ENCODE measurements at places on chromosomes 1 and 21.

DNA sequence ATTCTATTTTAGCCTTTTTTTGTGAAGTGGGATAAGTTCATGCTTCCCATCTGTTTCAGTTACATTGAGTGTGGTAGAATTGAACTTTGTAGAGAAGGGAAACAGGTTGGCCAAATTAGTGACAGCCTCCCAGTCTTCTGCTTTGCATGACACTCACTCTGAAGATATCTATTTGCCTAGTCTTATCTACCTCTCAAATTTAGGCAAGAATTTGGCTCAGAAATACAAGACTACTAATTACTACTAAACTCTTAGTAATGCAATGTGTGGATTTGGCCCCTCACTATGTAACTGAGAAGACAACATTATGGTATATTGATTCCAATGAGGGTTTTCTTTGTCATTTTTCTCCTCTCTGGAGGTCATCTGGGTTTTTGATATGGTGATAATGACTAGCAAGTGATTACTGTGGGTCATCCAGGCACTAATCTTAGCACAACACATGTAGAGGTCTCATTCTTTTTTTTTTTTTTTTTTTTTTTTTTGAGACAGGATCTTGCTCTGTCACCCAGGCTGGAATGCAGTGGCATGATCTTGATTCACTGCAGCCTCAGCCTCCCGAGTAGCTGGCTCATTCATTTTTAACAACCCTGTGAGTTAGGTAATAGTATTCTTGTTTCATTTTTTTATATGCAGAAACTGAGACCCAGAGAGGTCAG, 6.3 kb downstream of the FAM20B start:
- no peak for DNase-seq

DNA sequence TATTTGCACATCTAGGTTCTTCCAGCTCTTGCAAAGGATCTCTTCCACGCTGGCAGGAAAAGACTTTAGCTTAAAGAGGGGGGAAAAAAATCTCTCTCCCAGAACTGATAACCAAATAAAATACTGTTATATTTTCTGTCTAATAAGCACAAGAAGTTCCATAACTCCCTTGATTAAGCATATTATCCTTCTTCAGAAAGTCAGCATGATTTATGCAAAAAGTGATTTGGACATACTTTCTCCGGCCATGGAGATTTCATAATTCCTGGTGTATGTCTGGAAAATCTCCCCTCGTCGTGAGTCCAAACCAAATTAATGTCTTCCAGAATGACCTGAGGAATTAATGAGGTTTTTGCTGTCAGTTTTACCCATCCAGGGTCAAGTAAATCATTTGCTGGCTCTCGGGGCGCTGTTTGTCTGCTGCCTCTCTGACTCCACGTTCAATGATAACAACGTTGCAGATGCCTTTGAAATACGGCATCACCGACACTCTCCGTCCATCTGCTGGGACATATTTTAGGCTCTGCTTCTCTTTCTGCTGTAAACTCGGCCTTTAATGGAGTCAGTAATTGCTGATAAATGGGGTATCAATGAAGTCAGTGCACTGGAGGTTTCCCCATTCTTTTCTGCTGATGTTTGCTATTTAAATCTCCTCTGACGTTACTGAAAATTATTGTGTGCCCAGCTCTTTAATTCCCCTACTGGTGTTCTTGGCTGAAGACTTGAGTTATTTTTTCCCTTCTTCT, 112.9 kb downstream of the HLX start:
- no peak for DNase-seq

GRCh38 chr1:93322349-93322748, 23.4 kb upstream of the DR1 start:
- DNase-seq, result no peak

- DNase-seq, result no peak
These were observed 23.4 kb upstream of the ARF1 start for GRCh38 chr1:228058949-228059633.

- DNase-seq, result no peak
These were observed 4.4 kb downstream of the CLDN19 start for GRCh38 chr1:42735477-42736105.

- no peak for DNase-seq
These were observed 27.5 kb upstream of the CD1D start for GRCh38 chr1:158153179-158153578.

GRCh38 chr1:231855926-231856325, 229.3 kb downstream of the DISC1 start:
- DNase-seq, result no peak

DNA sequence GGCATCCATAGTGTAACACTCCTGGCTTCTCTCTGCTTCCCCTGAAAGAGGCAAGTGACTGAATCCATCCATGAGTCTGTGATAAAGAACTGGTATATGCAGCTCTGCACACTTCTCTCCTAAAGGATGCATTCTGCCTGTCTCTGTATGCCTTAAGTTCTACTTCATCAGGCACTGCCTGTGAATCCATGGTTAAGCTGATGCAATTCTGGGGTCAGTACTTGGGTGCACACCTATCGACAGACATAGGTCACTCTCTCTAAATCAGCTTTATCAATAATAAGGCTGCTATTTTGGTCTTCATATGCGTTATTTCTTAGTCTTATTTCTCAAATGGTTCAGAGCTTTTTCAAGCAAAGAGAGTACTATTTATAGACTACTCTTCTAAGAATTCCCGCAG, 32.7 kb upstream of the PTP4A2 start:
- DNase-seq, result no peak

GRCh38 chr1:228000416-228000815, 6.4 kb upstream of the WNT3A start:
- no peak for DNase-seq

- no peak for DNase-seq
These were observed 69.9 kb downstream of the CACHD1 start for GRCh38 chr1:64539781-64540218.

DNA sequence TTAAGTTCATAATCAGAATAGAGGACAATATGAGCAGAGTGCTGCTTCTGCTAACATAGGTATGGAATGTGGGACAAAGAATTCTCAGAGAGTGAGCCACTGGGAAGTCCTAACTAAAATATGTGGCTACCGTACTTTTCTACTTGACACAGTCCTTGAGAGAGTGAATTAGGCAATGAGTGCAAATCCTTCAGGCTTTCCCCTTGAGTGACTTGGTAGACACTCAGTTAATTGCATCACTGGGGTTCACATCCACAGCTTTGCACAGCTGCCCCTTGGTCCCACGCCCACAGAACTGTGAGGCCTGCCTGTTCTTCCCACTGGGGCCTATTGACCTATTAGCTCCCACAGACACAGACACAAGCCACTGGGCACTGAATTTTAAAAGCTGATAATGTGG, 40.5 kb upstream of the PAXBP1 start:
- no peak for DNase-seq

DNA sequence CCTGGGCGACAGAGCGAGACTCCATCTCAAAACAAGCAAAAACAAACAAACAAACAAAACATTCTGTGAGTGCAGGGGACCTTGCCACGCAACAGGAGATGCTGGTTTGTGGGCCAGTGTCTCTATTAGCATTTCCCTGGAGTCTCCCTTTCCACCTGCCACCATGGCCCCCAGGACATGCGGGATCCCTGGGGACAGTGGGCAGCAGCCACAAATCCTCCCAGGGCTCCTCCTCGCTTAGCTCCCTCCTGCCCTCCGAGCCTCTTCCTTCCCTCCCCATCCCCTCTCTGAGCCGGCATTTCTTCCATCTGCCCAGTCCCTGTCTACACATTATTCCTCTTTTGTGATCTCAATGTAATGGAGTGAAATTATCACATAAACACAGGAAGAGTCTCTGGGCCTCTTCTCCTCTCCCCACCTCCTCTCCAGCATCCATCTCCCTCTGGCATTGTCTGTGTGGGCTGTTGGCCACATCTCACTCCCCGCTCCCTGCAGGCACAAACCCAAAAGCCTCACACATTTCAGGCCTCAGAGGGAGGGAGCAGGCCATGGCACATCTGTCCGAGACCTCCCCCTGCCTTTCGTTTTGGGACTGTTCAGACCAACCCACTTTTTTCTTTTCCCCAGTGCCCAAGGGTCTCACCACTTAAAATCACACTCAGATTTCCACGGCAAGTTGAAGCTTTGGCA, 144.3 kb downstream of the MIS18A start:
- DNase-seq, result no peak

DNA sequence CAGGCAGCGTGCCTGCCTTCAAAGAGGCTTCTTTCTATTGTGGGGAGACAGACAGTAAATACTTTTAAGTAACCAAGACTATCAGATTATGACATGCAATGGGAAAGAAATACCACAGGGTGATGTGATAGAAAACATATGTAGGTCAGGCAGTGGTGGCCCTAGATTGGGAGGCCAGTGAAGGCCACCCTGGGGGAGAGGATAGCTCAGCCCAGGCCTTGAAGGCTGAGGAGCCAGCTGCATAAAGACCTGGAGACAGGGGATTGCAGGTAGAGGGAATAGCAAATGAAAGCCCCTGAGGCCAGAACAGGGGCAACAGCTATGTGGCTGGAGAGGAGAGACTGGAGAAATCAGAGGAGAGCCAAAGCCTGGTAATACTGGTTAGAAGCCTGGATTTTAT, 4.0 kb downstream of the SOX13 start:
- no peak for DNase-seq

Data from GM12892 (cell line).